ENCODE measurements at places on chromosomes 6 and 20.

GRCh38 chr20:3887876-3888620 lies 1.1 kb upstream of the PANK2 start:
- no peak for DNase-seq

DNA sequence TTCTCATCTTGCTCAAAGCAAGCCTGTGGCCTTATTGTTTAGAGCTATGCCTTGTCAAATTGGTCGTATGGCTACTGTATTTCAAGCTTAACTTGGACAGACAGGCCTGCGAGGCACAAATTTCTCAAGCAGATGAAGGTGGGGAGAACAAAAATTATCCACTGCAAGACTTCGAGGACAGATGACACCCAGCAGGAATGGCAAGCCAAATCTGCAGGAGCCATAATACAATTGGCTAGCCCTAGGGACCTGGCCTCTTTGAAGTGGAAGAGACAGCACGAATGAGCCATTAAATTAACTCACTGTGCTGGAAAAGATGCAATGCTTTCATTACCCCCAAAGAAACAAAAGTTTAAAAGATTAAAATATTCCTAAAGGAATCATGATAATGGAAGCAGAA lies 5.0 kb upstream of the BLOC1S5 start:
- DNase-seq, result no peak

DNA sequence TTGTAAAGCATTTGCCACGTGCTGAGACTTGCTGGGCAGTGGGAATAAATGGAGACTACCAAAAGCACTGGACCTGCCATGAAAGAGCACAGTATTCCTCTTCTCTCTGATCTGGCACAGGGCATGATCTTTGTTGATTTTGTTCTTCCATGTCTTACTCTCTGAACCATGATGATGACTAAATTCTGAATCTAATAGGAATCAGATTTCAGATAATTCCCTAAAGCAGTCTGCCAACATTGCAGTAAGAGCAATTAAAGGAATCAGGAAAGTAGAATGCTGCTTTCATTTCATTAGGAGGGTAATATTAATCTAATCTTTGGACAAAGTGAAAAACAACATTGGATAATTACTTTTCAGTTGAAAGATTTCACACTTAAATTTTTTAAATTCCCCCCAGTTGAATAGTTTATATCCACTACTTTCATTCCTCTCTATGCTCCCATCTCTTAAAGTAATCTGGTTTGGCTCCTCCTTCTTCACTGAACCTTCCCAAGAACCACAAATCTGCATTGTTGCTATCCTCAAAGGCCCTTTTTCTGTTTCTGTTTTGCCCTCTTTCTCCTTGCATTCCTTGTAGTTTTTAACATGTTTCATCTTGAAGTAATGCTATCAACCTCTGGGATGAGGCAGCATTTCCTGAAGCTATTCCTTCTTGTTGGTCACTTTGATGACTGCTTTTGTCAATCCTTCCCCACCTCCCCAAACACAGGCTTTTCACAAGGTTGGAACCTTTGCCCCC lies 243.2 kb upstream of the TENT5A start:
- peak; percentile 47 for DNase-seq

DNA sequence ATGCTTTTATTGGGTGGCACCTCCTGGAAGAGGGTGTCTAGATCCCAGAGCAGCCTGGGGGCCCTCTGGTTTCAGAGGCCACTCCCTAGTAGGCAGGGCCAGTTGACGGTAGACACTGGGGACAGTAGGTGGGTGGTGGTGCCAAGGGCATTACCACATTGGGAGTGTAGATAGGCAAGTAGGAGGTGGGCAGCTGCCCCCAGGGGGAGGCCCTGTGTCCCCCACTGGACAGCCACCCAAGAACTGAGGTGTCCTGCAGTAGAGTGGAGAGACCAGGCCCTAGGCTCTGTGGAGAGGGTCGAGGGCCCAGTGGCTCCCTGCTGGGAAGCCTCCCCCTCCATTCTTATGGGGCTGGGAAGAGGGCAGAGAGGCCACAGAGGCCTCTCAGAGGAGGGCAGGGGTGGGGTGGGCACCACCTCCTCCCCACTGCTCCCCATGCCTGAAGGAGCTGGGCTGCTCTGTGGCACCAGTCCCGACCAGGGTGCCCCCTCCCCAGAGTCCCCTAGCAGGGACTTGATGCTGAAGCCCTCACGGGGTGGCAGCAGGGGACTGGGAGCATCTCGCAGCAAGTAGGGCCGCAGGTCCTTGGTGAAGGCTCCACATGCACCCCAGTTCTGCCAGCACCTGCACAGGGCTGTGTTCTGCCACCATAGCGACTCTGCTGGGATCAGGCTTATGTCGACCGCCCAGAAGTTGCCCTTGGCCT lies 305.0 kb upstream of the KCNQ5 start:
- DNase-seq, result no peak

GRCh38 chr6:113595911-113596376 lies 261.2 kb upstream of the MARCKS start:
- DNase-seq, result peak; percentile 47
